ENCODE measurements at places on chromosomes 13 and 19.

- DNase-seq: no peak
Measured at GRCh38 chr13:80605716-80606115, 264.8 kb upstream of the SPRY2 start.

GRCh38 chr13:30113983-30114570 lies 193.3 kb downstream of the KATNAL1 start:
- no peak for DNase-seq

- no peak for DNase-seq
Measured at GRCh38 chr13:111908361-111908760, 158.6 kb upstream of the SOX1 start.

DNA sequence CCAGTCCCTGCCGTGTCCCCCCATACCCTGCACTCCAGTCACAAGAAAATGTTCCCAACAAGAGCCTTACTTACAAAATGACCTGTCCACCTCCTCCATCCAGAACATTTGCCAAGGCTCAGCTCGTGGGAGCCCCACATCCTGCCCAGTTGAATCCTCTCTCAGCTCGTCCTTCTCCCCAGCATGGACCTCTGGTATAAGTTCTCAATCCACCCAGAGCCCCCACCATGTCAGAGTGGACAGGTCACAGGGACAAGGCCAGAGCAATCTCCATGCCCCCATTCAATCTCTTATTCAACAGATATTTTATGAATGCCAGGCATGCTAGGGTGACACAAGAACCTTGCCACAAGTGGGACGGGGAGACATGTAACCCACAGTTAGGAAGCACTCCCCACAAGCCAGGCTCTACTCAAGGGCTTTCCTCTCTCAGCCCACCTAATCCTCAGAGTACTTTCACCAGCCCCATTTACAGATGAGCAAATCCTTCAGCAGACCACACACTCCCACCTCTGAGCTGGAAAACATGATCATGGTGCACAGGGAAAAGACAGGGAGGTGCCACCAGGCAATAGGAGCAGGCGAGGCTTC lies 15.1 kb downstream of the DEDD2 start:
- DNase-seq: no peak

GRCh38 chr19:19955208-19955607 lies 54.5 kb downstream of the ZNF93 start:
- no peak for DNase-seq

GRCh38 chr19:53394522-53394973 lies 401 bp upstream of the ZNF765 start:
- no peak for DNase-seq

GRCh38 chr19:38455031-38455430 lies 21.5 kb downstream of the RYR1 start:
- DNase-seq: no peak

DNA sequence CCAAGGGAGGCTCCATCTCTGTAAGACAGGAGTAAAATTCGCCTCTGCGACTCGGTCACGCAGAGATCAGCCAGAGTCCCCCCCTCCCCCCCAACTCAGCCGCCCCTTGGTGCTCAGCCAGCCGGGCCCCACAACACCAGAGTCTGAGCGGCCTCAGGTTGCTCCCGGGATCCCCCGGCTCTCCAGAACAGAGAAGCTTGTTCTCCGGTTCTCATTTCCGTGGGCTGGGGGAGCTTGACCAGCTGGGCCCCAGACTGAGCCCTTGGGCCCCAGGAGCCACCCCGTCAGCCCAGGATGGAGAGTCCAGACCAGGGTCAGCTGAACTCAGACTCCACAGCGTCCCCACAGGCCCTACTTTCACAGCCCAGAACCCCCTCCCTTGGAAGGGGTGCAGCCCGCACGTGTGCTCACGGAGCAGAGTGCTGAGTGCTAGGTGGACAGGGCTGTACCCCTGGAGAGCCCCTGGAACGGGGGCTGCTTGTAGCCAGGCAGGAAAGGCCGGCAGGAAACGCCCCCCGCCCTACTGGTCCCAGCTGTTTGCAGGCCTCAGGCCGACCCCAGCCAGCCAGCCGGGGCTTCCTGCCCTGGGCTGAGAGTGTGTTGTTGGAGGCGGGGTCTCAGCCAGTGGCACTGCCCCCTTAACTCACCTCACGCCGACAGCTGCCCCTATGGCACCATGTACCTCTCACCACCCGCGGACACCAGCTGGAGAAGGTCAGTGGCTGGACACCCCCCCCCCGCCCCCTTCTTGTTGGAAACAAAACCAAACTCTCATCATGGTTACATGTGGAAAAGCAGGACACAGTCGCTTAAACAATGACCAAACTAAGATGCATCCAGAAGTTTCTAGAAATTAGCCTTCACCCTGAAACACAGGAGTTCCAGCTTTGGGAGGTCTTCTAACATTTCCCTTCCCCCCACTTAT lies 44.4 kb downstream of the COMP start:
- no peak for DNase-seq

DNA sequence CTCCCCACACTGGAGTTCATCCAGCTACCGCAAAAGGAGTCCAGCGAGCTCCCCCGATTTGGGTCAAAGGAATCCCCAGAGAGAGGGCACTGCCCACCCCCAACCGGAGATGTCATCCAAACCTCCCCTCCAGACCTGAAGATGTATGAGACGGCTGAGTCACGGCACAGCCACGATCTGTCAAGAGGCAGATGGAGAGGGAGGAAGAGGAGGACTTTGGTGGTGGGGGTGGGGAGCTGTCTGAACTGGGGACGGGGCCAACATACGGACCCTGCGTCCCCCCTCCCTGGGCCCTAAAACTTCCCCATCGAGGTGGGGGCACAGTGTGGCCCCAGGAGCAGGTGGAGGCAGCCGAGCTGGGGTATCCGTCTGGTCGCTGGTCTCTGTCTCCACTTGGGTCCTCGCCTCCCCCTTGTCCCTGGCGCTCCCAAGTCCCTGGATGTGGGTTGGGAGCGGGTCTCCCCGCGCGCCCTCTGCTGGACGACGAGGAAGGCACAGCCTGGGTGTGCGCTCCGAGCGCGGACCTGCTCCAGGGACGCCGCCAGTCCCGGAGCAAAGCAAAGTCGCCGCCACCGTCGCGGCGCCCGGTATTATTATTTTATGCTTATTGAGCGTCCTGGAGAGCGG lies 3.8 kb downstream of the PDE4A start:
- peak; percentile 58 for DNase-seq

- no peak for DNase-seq
Measured at GRCh38 chr19:33316541-33317264, 14.4 kb upstream of the CEBPA start.

Data from activated T-helper 1 cell treated with anti-CD3 and anti-CD28 coated beads, Interleukin-12 subunit alpha, Interleukin-12 subunit beta, Interleukin-2, Interleukin-4 antibody, amounts not matched to agents 30 ng/mL and 10 ng/mL and 1 ng/mL, durations not matched to agents 14 hours and 24 hours and 36 hours (primary cell).